ENCODE measurements at places on chromosomes 2 and 18.

GRCh38 chr18:73235491-73235890 is 367.7 kb upstream of the NETO1 start:
- DNase-seq, result no peak

DNA sequence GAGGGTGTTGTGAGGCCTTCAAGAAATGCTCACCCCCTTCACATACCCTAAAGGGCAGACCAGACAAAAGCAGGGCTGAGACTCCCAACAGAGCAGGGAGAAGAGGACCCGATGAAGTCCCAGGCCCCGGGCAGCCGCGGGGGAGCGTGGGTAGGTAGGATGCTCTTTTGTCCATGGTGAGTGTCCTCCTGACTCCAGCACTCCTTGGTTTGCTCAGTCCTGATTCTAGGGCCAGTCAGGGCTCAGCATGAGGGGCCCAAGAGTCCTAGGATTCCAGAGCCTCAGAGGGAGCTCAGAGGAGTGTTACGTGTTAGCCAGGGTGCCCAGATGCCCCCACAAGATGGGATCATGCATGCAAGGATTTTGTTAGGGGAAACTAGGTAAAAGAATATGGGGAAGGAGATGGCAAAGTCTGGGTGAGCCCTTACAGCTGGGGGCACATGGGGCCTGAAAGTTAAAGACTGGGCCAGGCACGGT is 64.8 kb downstream of the SMAD7 start:
- DNase-seq, result peak; percentile 34

- DNase-seq, result no peak
These were observed 90.2 kb upstream of the UXS1 start for GRCh38 chr2:106284255-106284654.

- no peak for DNase-seq
These were observed 84.7 kb upstream of the TMEM200C start for GRCh38 chr18:5979971-5980457.

DNA sequence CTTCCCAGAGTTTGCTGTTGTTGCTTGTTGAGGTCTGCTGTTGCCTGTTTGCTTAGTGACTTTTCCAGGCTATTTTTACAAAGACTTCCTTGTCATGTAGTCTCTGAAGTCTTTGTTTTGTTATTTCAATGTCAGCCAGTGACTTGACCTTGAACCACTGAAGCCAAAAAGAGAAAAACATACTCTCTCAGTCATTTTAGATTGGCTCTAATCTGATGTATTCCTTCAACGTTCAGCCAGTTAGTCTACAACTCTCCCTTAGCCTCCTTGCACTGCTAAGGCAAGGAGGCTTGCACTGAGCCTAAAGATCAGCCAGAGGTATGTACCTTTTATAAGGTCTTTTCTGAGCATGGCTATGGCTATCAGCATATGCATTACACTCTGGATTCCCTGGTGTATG is 27.9 kb downstream of the KIAA1328 start:
- DNase-seq, result no peak

GRCh38 chr2:179594268-179595112 is 266.9 kb downstream of the ZNF385B start:
- no peak for DNase-seq

DNA sequence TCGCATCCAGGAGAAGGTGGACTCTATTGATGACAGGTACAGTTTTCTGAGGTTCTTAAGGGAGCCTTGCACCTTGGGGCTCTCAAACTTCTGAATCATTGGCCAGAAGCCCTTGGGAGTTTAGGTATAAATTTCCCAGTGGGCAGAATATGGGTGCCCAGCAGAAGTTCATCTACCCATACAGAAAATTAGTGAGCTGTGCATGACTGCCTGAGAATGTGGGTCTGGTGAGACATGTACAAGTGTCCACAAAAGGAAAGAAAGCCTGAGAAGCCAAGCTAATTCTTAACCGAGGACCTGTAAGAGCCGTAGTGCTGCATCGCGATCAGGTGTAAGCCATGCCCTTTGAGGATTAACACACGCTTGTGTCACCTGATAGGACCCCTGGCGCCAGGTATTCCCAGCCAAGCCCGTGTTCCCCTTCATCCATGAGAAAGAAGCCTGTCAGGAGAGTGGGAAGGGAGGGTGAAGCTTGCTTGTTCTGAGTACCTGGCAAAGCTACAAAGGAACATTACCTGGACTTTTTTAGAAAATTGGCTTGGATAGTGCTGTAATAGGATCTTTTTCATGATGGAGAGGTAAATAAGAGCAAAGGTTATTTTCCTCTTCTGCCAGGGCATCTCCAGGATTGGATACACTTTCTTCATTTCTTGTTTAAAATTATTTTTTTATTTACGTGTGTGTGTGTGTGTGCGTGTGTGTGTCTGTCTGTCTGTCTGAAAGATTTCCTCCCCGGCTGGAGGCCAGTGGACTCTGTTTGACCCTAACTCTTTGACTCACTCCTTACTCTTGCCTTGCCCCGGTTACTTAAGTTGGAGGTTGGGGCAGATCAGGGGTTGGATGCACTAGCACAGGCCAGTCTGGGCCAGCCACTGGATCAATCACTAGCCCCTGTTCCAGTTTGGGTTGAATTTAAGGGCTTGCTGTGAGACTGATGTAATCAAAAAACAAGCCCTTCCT is 90.4 kb upstream of the EML6 start:
- no peak for DNase-seq

- no peak for DNase-seq
These were observed 34.1 kb upstream of the SLC39A10 start for GRCh38 chr2:195622966-195623365.

DNA sequence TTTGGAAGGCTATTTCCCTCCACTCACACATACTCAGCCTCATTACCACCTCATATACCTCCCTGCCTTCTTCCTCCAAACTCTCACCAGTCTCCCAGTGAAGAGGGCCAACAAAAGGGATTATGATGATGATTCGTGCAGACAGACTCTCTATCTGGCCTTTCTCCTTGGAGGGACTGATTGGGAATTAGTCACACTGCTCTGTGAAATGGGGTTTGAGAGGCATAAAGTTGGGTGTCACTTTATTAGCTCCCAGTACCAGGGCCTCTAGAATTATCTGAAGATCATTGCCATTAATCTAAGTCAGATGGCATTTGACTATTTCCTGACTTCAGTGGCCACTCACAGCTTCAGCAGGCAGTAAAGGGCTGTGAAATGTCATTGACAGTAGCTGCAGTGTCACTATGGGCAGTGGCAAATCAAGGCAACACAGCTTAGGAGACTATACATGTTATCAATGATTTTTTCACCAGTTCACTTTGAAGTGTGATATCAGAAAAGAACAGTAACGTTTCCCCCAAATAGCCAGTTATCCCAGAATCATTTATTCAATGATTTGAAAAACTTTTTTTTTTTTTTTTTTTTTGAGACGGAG is 17.4 kb downstream of the CNRIP1 start:
- DNase-seq, result no peak

DNA sequence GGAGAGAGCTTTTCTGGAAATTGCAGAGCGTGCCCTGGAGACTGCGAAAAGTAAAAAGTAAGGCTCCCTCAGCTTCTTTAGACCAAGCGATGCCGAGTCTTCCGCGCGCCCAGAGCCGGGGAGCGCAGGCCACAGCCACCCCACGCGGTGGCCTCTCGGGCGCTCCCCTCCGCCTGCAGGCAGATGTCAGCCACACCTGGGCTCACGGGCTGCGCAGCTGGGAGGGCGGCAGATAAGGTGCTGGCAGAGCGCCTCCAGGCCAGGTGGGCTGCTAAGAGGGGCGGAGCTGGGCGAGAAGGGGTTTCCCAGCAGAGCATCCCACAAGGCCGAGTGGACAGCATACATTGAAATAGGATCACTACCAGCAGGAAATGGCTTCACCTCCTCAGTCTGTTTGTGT is 81.7 kb downstream of the ARHGEF4 start:
- DNase-seq, result peak; percentile 84

DNA sequence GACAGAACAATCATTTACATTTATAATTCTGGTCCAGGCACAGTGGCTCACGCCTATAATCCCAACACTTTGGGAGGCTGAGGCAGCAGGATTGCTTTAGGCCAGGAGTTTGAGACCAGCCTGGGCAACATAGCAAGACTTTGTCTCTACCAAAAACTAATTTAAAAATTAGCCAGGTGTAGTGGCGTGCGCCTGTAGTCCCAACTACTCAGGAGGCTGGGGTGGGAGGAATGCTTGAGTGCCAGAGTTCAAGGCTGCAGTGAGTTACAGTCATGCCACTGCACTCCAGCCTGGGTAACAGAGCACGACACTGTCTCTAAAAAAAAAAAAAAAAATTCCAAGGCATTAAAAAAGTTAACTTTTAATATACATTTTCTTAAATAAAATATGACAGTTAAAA is 88.1 kb downstream of the PLEKHM3 start:
- DNase-seq, result no peak

DNA sequence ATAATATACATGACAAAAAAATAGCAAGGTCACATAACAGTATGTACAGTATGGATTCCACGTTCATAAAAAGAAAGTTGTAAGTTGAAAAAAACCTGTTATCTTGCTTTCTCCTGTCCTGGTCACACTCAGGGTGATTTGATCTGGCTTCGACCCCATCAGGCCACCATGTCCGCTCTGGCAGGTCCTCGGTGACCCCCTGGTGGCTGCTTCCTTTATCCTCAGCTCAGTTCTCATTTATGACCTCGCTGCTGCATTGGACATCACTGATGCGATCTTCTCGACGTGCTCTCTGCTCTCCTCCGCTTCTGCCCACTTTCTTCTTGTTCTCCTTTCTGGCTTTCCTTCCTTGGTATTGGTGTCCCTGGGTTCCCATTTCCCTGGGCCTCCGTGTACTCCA is 29.7 kb downstream of the DGKD start:
- DNase-seq, result peak; percentile 37

GRCh38 chr2:149745396-149746230 is 158.0 kb upstream of the MMADHC start:
- DNase-seq, result no peak

GRCh38 chr2:191376981-191377629 is 131.9 kb downstream of the MYO1B start:
- peak; percentile 91 for DNase-seq

DNA sequence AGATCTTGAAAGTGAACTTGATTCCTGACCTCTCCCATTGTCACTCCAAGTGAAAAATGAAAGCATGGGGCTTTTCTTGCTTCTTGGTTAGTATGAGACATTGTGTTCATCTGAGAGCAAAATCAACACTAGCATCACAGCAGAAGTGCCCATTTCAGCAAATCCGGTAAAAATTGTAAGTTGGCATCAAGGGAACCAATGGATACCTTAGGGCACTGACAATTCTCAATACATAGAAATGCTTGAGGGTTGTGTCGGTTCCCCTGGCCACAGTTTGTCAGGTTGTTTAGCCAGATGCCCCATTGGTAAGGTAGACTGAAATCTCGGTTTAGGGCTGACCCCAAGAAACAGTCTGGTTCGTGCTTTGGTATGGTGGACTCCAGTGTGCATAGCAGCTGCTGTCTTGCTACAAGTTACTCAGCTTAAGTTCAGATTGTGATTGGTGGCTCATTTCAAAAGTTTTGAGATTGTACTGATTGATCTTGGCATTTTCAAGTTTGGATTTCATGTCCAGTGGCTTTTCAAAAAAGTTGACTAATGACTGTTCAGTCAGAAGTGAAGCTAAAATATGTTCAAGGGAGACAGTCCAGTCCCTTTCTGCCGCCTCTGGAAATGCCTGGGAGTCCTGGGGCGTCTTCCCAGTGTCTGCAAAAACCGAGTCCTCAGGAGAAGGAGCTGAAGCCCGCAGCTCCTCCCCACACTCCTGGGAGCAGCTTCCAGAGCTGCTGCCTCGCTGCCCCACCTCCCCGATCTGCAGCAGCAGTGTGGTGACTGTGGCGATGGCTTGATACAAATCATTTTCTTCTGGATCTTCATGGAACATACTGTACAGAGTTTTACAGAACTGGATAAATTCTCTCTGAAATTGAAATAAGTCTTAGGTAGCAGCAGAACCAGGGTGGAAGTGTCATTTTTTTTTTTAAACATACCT is 5.6 kb downstream of the RPL31 start:
- no peak for DNase-seq

DNA sequence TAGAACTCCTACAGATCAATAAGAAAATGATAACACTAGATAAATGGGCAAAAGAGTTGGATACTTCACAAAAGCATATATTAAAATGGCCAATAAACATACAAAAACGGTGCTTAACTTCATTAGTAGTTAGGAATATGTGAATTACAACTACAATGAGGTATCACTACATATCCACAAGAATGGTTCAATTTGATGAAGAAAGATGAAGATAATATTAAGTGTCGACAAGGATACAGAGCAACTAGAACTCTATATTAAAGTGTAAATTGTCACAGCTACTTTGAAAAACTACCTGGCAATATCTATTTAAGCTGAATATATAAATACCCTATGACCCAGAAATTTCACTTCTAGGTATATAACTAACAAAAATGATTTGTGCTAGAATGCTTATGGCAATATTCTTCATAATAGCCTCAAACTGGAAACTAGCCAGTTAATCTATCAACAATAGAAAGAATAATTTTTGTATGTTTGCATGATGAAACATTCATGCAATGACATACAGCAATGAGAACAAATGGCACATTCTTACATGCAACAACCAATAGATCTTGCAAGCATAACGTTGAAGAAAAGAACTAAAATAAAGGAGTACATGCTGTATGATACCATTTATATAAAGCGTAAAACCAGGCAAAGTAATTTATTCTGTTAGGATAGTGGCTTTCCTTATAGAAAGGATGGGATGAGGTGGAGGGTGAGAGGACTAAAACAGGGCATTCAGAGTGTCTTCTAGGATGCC is 290.2 kb upstream of the SESTD1 start:
- no peak for DNase-seq

GRCh38 chr2:145411493-145411892 is 891.6 kb upstream of the ZEB2 start:
- DNase-seq, result no peak

GRCh38 chr18:7879717-7880116 is 312.6 kb downstream of the PTPRM start:
- DNase-seq, result no peak

GRCh38 chr2:184037273-184037672 is 561.1 kb upstream of the ZNF804A start:
- DNase-seq, result no peak

- DNase-seq, result no peak
These were observed 210.6 kb downstream of the CAMKMT start for GRCh38 chr2:44572196-44572900.

DNA sequence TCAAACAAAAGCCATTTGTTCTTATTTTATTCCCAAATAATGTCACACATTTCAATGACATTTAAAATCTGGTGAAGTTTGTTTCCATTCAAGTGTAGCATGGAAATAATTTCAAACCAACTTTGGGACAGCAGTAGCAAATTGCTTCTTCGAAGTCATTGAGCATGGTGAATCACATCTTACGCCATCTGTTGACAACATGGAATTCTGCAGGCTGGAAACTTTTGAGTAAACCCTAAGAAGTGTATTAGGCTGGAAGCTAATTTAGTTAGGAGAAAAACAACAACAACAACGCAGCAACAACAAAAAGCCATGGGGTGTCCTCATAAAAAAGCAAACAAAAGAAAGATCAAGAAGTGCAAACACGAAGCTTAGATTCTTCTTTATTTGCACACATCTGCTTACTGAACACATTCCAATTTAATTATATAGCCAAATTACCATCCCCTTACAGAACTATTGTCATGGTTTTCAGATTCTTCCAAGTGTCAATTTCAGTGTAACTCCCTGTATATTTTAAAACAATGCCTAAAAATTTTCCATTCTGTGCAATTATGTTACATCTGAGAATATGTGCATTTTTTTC is 659.0 kb upstream of the CDH7 start:
- DNase-seq, result no peak
